Mucosa of gallbladder (tissue), 1 donor: ENCODE measurements at places on chromosomes 1 and 21.

- no peak for DNase-seq
These were observed 58.5 kb downstream of the PHACTR4 start for GRCh38 chr1:28428012-28428411.

- DNase-seq: no peak
These were observed 40.6 kb upstream of the NEGR1 start for GRCh38 chr1:72322910-72323309.

- peak; percentile 58 for DNase-seq
These were observed 124.9 kb upstream of the IFFO2 start for GRCh38 chr1:19081218-19081893.

GRCh38 chr1:240134596-240134995, 42.9 kb downstream of the FMN2 start:
- DNase-seq: no peak

DNA sequence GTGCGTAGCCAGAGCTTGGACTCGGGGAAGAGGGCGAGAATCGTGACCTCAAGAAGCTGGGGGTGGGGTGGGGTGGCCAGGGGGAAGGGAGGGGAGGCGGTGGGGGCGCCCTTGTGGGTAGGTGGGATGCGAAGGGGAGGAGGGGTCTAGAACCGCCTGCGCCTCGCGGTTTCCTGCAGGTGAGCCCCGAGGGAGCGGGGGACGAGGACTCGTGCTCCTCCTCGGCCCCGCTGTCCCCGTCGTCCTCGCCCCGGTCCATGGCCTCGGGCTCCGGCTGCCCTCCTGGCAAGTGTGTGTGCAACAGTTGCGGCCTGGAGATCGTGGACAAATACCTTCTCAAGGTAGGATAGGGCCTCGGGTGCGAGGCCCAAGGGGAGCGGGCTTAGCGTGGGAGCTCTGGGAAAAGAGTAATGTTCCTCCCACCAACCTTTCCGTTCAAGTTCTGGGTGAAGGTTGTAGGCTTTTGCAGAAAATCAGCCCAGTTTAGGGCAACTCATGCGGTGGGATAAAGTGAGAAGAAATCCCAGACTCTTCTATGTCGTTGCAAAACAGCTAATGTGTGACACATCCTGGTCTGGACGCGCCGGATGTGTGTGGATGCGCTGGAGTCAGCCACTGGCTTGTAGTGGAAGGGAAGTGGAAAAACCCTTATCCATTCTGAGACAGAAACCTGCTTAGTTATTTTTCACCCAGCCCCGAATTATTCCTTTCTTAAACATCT, 2.9 kb downstream of the LHX8 start:
- DNase-seq: no peak
